Stimulated activated CD8-positive, alpha-beta memory T cell treated with anti-CD3 and anti-CD28 coated beads, Interleukin-15, amount 100 ng/mL, for 24 hours (primary cell): ENCODE measurements at places on chromosomes 2 and 18.

DNA sequence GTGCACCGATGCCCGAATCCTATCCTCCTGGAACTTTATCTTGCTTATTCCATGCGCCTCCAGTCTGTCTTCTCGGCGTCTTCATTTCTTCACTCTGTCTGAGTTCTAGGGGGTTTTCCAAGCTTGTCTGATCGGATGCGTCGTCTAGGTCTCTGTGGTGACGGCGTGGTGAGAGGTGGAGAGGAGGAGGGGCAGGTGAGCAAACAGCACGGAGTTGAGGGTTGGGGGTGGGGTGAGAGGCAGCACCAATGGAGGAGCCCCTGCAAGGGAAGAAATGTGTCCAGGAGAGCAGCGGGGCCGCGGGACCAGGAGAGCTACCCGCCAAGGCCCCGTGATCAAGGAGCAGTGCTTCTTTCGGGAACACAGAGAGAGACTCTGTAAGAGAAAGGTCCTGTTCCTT is 131.3 kb upstream of the TWIST2 start:
- no peak for DNase-seq

- DNase-seq, result no peak
Observed at GRCh38 chr18:76564117-76564516, 69.1 kb upstream of the ZNF516 start.

DNA sequence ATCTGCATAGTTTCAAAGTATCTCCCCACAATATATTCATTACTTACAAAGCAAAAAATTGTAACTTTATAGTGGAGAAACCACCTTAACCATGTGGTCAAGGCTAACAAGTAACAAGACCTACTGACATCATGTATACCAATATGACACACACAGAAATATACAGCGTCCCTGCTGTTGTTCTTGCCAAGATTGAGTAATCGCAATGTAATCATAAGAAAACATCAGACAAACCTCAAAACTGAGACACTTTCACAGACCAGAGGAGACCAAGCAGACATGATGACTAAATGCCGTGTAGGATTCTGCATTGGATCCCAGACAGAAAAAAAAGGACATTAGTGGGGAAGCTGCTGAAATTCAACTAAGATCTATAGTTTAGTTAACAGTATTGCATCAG is 123.0 kb downstream of the ACAA2 start:
- no peak for DNase-seq

GRCh38 chr18:1668279-1668678 is 763.6 kb downstream of the ADCYAP1 start:
- DNase-seq, result no peak

DNA sequence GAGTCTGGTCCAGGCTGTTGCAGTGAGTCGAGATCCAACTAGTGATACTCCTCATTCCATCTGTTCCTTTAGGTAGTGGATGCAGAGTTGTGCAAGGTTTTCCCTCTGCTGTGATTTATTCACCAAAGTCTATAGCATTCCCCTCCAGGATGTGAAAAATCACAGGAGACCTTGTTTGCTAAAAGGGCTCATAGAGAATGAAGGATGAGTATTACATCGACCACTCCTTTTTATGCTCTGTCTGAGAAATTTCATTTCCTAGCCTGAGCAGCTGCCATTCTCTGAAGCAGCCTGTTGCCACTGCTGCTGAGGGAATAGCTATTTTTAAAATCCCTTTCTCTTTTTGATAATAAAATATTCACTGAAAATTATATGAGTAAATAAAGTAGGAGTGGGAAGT is 134.1 kb upstream of the LRRTM1 start:
- no peak for DNase-seq

GRCh38 chr2:138182937-138183312 is 218.7 kb downstream of the HNMT start:
- DNase-seq, result no peak

DNA sequence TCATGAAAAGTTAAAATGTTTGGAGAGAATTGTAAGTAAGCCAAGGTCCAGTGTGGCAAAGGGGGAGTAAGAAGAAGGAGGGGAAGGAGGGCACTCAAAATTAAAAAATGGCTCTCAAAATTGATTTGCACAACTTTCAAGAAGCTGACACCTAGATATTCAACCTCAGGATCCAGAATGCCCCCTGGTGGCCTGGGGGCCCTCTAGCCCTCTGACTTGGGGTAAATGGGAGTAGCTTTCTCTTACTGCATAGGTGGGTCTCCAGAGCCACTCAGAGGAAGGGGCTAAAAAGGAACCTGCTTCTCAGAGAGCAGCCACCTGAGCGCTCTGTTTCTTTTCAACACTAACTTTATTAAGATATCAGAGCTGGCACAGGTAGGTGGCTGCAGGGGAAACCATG is 968.5 kb downstream of the BCL11A start:
- DNase-seq, result no peak

GRCh38 chr18:58754544-58755068 is 83.3 kb downstream of the MALT1 start:
- DNase-seq, result no peak

GRCh38 chr2:238404406-238405216 is 22.1 kb upstream of the ASB1 start:
- DNase-seq, result no peak

DNA sequence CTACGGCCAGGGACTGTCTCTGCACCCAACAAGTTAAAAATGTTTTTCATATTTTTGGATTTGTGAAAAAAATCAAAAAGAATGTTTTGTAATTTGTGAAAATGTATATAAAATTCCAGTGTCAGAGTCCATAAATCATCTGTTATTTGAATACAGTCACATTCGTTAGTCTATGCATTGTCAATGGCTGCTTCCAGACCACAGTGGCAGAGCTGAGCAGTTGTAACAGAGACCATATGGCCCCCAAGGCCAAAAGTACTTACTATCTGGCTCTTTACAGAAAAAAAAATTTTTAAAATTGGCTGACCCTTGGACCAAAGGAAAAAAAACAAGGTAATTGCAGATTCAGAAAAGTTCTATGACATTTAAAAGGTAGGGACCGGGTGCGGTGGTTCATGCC is 86.7 kb upstream of the ATL2 start:
- no peak for DNase-seq

DNA sequence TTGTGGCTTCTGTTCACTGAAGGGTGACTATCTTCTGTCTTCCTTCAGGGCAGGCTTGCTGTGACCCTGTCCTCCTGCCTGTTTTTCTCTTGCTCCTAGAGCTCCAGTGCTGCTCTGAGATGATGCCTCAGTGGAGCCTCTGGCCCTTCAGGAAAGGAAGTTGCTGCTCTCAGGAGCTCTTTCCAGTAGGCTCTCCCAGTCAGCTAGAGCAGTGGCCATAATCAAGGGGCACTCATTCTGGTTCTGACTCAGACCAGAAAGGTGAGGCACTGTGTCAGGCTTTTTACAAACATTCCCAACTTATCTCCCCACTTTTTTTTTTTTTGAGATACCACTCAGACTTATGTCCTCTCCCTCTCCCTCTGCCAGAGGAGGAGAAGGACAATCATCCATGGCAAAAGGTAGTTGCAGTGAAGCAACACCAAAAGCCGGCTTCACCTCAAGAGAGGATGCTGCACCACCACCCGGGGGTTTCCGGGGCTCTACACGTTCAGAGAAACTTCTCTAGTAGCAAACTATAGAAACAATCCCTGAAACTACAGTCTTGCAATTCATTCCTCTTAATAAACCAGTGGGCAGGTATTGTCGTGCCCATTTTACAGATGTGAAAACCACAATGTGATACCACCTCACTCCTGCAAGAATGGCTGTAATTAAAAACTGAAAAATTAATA is 115.4 kb downstream of the ACTR3 start:
- no peak for DNase-seq

DNA sequence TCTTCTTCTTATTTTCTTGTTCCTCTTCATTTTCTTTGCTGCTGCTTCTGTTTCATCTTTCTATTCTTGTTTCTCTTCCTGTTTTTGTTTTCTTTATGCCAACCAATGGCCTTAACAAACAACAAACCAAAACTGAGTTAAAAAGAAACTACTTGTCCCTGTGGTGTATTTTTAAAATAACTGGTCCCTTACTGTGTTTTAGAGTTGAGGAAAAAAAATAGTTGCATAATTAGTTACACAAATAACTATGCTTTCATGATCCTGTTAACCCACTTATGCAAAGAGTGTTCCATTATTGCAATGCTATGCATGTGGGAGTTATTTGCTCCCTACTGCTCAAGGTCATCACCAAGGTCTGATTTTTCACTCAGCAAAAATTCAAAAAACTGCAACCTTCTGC is 39.5 kb upstream of the IMP4 start:
- no peak for DNase-seq

DNA sequence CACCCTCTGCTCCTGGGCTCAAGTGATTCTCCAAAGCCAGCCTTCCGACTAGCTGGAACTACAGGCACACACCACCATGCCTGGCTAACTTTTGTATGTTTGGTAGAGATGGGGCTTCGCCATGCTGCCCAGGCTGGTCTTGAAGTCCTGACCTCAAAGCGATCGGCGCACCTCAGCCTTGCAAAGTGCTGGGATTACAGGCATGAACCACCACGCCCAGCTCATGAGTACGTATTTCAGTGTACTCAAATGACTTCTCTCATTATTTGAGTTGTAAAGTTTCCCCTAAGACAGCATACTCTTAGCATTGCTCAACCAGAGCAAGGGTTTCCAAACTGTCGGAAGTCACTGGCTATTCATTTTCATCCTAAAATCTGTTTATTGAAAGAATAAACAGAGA is 40.3 kb downstream of the IMPA2 start:
- DNase-seq, result no peak

GRCh38 chr2:16774980-16775898 is 109.6 kb upstream of the CYRIA start:
- no peak for DNase-seq

DNA sequence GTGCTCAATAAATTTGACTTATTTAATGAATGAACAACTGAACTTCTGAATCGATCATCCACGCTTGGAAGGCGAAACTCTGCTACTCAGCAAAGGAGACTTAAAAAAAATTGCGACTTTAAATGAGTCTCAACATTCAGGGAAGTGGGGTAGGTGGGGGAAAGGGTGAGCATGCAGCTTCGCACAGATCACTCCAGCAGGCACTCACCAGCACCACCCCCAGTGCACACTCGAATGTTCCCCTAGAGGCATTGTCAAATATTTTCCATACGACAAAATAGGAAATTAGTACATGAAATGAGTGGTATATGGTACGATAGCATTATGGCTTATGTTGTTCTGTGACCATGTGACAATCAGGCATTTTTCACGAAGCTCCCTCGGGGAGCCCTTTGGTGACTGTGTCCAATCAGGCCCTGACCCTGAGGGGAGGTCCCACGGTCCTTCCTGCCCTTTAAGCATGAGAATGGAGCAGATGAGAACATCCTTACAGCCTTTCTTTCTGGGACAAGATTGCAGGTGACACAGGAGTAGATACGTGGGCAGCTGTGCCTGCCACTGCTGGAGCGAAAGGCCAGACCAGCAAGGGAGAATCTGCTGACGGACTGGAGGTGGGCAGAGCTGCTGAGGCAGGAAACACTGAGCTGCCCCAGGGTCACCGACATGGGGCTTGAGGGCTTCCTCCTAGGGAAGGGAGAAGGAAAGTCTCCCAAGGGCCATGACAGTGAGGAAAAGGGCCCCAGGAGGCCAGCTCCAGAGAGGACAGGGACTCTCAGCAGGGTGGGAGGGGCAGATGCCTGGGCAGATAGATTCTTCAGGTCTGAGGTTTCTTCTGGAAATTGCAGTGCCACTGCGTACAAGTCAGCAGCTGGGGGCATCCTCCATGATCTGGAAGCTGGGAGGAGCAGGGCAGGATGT is 101.3 kb upstream of the ID2 start:
- DNase-seq, result no peak

GRCh38 chr2:146785101-146785500 is 1059.7 kb upstream of the ACVR2A start:
- no peak for DNase-seq

DNA sequence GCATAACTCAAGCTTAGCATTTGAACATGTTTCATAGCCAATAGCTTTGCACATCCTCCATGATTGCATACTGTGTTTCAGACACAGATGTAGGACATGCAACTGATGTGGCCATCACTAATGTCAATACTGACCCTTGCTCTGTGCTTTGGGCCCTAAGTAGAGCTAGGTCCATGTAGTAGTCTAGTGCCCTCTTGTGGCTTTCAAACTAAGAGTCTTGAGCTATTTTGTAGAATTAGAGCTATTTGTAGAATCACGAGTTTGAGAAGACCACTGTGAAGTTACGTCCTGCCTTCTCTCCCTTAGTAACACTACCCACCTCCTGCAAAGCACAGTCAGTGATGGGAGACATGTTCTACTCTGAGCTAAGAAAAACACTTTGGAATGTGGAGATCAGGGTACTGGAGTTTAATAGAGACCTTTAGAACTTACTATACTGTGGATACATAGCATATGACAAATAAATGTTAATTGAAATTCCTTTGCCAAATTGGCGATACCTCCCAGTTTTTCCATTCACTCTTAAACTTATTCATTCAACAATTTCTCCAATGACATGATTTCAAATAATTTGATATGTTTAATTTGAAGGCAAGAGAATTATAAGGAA is 306.5 kb upstream of the TNP1 start:
- no peak for DNase-seq

DNA sequence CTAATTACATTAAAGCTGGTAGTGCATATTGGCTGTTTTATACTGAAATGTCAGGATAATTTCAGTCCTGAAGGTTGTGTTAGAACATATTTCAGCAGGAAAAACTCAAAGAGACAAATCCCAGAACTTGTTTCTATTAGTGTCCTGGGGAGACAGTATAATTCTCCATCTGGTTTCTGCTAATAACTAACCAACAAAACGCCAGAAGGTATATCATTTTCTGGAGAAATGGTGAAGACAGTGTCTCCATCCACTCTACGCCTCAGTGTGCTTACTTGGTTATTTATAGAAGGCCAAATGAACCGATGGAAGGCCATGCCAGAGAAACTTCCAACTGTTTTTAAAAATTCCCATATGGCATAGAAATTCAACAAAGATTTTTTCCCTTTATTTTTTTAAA is 41.6 kb downstream of the GCA start:
- no peak for DNase-seq

DNA sequence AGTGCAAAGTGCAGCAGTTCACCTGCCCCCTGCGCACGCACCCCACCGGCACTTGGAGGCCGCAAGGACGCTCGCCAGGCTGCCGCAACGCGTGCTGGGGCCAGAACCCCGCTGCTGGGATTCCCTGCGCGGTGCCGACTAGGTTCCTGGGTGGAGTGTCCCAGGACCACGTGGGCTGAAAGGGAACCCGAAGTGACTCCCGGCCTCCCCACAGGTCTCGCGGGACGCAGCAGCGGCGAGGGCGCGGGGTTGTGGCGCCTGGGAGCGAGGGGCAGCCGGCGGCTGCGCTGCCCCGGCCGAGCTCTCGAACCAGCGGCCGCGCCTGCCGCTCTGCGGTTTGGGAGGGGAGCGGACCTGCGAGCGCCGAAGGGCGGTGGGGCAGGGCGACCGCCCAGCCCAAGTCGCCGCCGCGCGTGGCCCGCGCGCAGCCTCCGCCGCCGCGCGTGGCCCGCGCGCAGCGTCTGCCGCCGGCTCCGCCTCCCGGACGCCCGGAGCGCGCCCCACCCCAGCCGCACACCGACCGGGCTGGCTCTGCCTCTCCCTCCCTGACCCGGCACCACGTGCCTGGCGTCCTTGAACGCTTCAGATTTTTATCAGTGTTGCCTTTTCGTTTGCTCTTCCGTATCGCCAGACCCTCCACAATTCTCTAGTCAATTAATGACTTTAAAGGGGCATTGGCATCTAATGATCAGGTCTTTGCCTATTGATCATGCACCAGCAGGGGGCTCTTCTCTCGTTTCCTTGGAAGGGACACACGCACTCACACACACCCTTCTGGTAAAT is at the start of gene FTCDNL1:
Gene FTCDNL1 (minus strand): TSS at position 475 of the 783 bp plus-strand sequence. CDS start 2,230 bp downstream, outside the sequence.
- DNase-seq, result peak; percentile 45
